SK-N-MC (cell line): ENCODE measurements at places on chromosomes 2 and 18.

DNA sequence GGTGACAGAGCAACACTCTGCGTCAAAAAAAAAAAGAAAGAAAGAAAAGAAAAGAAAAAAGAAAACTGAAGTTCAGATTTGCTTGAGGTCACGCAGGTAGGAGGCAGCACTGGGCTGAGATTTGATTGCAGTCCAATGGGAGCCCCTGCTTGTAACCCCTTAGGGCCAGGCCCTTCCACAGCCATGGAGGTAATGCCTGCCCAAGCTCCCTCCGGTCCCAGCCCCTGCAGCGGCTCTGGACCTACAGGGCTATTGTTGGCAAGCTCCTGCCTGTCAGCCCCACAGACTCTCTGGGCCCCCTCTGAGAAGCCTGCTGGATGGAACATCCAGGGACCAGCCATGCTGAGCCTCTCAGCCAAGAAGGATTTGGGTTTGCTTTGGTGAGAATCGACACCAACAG lies 12.2 kb downstream of the ZFP36L2 start:
- DNase-seq: no peak

- DNase-seq: no peak
Measured at GRCh38 chr2:215728504-215729065, 284.8 kb downstream of the MREG start.

- DNase-seq: no peak
Measured at GRCh38 chr18:59229191-59229590, 9.2 kb downstream of the GRP start.

DNA sequence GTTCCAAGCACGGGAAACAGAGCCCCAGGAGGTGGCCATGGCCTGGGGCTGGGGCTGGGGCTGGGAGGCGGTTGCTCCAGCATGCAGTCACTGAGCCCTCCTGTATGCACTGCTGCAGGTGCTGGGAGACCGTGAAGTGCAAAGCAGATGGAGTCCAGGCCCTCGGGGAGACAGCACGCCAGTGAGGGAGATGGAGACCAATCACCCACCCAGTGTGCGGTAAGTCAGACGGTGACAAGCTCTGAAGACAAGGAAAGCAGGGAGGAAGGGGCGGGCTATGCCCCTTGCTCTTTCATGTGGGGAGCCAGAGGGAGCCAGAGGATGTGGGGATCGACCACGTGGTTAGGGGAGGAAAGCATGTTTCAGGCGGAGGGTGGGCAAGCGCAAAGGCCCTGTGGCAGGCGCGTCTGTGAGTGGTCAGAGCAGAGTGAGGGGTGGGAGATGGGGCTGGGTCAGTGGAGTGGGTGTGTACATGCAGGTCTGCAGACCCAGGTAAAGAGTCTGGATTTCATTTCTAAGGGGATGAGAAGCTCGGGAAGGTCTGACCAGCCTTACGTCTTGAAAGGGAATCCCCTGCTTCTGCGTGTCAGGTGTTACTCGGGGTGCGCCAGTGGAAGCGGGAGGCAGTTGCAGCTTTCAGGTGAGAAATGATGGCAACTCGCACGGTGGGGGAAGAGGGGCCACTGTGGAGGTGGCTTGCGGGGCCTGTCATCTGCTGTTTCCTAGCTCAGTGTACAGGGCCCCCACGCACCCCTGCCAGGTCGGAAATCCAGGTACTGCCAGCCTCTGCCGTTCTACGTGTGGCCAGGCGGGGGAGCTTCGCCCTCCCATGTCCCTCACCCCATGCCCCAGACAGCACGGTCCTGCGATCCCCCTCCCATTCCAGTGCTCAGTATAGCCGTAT lies 19.4 kb downstream of the RRM2 start:
- DNase-seq: no peak

DNA sequence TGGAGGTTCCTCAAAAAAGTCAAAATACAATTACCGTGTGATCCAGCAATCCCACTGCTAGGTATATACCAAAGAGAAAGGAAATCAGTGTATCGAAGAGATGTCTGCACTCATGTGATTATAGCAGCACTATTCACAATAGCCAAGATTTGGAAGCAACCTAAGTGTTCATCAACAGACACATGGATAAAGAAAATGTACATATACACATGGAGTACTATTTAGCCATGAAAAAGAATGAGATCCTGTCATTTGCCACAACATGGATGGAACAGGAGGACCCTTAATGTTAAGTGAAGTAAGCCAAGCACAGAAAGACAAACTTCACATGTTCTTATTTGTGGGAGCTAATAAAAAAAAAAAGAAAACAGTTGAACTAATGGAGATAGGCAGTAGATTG lies 78.7 kb downstream of the DGKD start:
- no peak for DNase-seq

DNA sequence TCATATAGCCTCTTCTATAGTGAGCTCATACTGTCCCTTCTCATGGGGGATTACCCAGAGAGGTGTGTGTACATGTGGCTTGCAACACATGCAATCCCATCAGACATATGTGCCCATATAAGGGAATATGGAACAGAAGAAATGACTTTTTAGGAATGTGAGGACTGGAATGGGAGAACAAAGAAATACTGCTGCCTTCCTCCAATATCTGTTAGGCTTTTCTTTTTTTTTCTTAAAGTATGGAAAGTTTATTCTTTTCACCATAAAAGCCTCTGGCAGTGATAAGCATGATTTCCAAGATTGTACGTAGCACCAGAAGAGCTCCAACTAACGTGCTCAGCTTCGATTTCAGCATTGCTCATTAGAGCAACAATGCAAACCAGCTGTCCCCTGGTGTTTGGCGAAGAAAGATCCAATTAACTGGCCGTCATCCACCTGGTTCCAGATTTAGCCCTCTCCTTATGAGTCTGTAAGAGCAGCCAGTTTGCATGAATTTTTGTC lies 113.6 kb downstream of the ADCYAP1 start:
- DNase-seq: no peak

GRCh38 chr18:22467760-22468553 lies 50.2 kb upstream of the CTAGE1 start:
- DNase-seq: no peak

- DNase-seq: no peak
Measured at GRCh38 chr2:28286678-28287077, 106.0 kb upstream of the FOSL2 start.

- no peak for DNase-seq
Measured at GRCh38 chr18:58161659-58162058, 117.6 kb downstream of the NEDD4L start.

DNA sequence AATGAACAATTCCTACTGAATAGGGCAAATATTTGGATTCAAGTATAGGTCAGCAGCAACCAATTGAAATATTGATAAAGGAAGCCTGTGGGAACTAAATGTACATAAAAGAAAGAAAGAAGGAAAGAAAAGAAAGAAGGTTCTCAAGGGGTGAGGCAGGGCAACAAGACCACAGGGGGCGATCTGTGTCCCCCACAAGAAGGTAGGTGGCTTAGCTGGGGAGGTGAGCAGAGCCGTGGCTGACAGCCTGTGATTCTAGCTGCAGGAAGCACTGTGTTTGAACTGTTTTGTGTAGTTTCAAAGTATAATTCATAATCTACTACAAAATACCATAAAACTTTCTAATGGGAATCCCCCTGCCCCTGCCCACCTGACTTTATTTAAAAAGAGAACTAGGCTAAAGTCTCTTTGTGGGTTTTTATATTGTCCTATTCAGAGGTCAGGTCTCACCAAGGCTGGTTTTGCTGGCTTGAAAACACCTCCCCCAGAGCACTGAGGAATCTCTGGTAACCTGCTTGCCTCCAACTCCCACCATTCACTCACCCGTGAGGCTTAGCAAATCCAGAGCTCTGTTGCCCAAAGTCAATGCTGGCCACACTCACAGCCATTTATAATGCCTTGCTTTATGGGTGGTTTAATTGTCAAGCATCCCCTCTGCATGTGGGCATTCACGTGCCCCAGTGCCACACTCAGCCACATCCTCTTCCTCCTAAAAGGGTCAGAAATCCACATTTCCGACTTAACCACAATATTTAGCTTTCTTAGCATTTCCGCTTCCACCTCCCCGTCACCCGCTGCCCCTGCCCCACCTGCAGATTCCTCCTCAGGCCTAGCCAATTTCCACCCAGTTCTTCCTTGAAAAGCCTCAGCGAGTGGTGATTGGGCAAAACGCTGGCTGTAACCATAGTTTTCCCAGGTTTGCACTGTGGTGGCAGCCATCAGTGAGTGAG lies 36.4 kb upstream of the LMAN1 start:
- no peak for DNase-seq

- DNase-seq: no peak
Measured at GRCh38 chr18:5709476-5710095, 165.8 kb upstream of the EPB41L3 start.

- no peak for DNase-seq
Measured at GRCh38 chr2:237715459-237715947, 83.1 kb upstream of the RBM44 start.

- DNase-seq: no peak
Measured at GRCh38 chr2:23286758-23287704, 97.9 kb upstream of the KLHL29 start.

- no peak for DNase-seq
Measured at GRCh38 chr18:26741048-26741447, 124.5 kb downstream of the AQP4 start.

DNA sequence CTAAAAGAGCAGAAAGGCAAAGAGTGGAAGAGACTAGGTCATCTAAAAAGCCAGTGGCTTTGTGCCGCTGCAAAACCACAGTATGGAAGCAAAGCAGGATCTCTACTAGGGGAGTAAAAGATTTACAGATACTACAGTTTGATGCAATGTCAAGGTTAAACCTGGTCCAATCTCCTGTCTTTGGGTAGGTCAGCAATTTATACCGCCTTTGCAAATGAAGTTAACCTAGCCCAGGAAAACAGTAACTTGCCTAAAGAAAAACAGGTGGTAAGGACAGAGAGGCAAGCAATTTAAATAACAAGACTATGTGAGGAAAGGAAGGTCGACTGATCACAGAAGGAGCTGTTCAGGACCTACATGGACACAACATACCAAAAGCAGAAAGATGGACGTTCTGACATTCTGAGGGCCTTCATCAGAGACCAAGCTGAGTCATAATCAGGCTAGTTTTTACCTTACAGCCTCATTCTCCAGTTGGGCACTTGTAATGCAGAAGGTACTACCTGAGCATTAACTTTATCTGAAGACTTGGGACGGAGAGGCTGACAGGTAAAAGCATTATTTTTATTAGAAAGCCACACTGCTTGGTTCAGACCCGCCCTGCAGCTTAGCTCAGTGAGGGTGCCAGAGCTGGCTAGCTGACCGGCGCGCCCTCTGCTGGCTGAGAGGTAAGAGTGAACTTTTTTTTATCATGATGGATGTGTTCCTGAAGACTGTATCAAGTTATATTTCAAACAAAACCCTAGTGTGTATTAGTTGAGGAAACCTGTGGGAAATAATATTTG lies 15.9 kb downstream of the CDKL4 start:
- no peak for DNase-seq

- no peak for DNase-seq
Measured at GRCh38 chr2:235769046-235769445, 275.2 kb downstream of the AGAP1 start.

DNA sequence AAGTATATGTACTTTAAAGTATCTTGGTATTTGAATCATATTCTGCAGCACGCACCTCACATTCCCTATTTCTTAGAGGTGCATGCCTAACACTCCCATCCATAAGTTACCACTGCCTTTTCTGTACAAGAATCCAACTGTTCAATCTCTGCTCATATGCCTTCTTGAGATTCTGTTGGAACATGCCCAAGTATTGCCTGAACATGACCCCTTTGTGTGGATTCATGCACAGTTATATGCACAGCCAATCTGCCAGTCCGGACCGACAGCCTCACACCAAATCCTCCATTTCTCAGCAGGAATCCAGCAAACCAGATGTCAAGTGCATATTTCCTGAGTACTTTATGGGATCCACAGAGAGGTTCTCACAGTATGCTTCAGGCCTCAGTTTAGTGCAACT lies 222.0 kb downstream of the TMEM182 start:
- no peak for DNase-seq

DNA sequence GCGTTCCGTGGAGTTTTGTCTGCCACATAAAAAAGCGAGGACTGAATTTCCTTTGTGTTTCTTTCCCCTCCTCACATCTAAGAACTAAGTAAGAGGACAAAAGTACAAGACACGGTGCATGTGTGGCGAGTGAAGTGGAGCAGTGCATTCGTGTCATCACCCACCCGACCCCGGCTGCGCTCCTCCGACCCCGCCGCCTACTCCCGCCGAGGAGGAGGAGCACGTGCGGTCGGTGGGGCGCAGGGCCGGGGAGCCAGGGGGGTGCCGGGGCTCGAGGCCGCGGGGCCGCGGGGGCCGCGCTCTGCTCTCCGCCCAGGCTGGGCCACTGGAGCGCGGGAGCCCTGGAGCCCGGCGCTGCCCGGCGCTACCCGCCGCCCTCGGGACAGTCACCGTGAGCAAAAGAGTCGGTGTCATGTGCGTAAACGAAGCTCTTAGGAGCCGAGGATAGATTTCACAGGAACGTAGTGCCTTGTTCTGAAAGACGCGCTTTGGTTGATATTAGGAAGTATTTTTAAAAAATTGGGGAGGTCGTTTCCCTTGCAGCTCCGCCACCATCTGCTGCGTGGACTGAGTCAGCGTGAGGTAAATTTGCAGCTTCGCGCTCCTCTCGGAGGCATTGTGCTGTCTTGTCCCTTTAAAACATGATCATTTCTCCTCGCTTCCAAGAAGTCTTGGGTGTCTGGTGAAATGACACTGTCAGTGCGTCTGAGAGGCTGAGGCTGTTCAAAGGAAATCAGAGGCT lies 11.0 kb downstream of the TBR1 start:
- DNase-seq: no peak

DNA sequence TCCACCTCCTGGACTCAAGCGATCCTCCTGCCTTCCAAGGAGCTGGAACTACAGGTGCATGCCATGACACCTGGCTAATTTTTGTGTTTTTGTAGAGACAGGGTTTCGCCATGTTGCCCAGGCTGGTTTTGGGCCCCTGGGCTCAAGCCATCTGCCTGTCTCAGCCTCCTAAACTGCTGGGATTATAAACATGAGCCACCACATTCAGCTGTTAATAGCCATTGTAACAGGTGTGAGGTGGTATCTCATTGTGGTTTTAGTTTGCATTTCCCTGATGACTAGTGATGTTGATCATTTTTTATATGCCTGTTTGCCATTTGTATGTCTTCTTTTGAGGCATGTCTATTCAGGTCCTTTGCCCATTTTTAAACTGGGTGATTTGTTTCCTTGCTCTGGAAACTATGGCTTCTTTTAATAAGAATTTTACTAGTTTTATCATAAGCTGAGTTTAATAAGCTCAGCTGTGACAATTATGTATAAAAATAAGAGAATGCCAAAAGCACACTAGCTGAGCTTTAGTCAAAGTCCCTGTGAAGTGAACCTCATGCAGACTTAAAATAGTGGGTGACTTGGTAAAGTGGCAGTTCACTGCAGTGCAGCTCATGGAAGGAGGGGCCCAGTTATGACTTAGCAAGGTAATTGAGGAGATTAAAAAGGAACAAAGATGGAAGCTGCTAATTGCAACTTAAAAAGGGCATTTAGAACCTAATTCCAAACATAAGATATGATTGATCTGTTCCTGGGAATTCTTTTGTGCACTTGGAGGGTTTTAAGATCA lies 465.1 kb downstream of the TGIF1 start:
- DNase-seq: no peak

- no peak for DNase-seq
Measured at GRCh38 chr2:42567806-42568400, 529 bp upstream of the MTA3 start.

GRCh38 chr2:36277146-36277808 lies 78.3 kb upstream of the CRIM1 start:
- no peak for DNase-seq

GRCh38 chr18:33805592-33805991 lies 227.6 kb downstream of the ASXL3 start:
- no peak for DNase-seq
